ENCODE measurements at places on chromosomes 7 and 10.

DNA sequence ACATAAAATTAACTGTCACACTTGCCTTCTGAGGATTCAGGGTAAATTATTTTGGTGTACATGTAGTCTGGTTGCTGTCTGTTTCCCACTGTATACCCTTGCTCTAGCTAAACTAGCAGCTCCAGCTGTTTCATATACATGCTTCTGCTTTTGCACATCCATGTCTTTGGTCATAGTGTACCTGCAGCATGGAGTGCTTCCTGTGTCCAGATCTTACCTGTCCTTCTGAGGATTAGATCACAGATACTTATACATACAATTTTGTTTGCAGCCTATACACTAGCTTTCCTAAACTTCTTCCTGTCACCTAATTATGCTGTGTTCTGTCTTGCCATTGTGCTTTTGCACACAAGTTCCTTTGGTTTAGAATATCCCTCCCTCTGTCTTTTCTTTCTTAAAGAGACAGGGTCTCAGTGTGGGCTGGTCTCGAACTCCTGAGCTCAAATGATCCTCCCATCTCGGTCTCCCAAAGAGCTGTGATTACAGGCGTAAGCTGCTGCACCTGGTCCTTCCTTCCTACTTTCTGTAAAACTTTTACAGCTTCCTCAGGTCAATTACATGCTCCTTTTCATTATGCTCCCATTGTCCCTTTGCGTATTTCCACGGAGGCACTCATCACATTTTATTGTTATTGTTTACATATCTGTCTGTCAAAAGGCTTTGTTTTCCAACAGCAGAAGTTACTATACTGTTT, 33.8 kb downstream of the TPST1 start:
- no peak for DNase-seq

GRCh38 chr10:102312683-102313082, 67.4 kb downstream of the GBF1 start:
- DNase-seq: no peak

DNA sequence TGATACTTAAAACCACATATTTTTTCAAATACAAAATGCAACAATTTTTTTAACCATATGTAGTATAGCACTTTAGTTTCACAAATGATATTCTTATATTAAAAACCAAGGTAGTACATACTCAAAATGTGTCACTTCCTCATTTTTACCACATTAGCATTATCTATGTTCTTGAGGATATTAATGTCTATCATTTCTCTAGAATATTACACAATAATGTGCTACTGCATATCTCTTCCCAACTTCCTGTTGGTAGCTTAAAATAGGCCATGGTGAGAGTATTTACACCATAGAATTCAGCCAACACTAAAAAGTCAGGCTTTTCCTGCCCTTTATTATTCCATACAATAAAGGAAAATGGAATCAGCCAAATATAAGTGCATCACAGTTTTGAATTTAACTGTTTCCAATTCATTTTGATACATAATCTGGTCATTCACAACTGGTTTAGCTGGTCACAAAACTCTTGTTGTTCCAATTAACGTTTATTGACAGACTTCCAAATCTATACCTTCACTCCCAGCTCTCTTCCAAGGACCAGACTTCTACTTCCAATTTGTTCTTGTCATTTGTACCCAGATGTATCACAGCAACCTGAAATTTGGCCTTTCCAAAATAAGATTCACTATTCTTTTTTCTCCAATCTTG, 20.0 kb upstream of the LRRC17 start:
- no peak for DNase-seq

DNA sequence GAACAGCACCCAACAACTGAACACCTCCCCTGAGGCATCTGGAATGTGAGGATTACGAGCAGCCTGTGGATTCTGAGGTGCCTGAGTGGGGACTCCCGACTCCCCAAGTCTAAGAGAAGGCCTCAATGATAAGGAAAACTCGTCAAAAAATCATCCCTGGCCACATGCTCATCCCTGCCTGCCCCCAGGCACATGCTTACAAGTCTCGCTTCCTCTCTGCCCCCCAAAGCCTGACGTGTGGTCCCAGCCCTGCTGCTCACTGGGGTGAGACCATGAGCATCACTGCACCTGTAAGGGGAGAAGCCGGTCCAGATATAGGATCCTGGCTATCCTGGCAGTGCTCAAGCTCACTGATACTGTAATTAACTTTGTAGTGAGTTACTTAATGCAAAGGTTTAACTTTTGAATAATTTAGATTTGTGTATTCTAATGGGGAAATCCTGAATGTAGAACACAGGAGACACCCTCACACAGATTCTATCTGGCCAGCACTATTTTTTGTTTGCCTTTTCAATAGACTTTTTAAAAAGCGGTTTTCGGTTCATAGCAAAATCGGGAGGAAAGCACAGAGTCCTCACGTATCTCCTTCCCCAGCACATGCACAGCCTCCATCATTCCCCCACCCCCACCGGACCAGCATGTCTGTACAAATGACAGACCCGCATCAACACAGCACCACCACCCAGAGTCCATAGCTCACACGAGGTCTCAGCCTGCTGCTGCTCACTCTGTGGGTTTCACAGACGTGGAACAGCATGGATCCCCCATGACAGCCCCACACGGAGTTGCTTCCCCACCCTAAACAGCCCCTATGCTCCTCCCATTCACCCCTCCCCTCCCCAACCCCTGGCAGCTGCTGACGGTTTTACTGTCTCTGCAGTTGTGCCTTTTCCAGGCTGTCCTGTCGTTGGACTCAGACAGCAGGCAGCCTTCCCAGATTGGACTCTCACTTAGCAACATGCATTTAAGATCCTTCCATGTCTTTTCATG, 167.9 kb downstream of the DIP2C start:
- DNase-seq: no peak

Data from hematopoietic multipotent progenitor cell treated with erythropoietin and hydrocortisone succinate and interleukin-3 and kit ligand, for 17 days (in vitro differentiated cells).